Large intestine (tissue), 12 donors: ENCODE measurements at places on chromosomes 5 and 9. TPM values are rescaled to one million over a fixed set of nuclear protein-coding genes. Genes with fewer than 3 reads are reported as not detected.
A peak's percentile ranks its signal among the peaks of the same experiment; 100 is the strongest.

Gene AK1
- 20.6 TPM for polyA plus RNA-seq

Gene GPRIN1
- polyA plus RNA-seq, result 7.0 TPM

Gene ZFP62
- polyA plus RNA-seq, result 56.1 TPM

Gene HSD17B3
- polyA plus RNA-seq, result 1.9 TPM

Gene FOXD1
- polyA plus RNA-seq, result 0.04 TPM

GRCh38 chr5:117255211-117256027 lies 680.8 kb upstream of the SEMA6A start:
- no peaks in the 10 kb centered on the region for H3K27me3 ChIP-seq
- no peaks in the 10 kb centered on the region for H3K36me3 ChIP-seq
- no peak for DNase-seq
- H3K4me3 ChIP-seq, result no peak overlapping the region

GRCh38 chr5:104611135-104611767 lies 1048.7 kb upstream of the NUDT12 start:
- H3K27ac ChIP-seq, result no peak overlapping the region
- H3K4me1 ChIP-seq, result no peaks in the 10 kb centered on the region
- no peaks in the 10 kb centered on the region for H3K36me3 ChIP-seq
- H3K4me3 ChIP-seq, result no peak overlapping the region

DNA sequence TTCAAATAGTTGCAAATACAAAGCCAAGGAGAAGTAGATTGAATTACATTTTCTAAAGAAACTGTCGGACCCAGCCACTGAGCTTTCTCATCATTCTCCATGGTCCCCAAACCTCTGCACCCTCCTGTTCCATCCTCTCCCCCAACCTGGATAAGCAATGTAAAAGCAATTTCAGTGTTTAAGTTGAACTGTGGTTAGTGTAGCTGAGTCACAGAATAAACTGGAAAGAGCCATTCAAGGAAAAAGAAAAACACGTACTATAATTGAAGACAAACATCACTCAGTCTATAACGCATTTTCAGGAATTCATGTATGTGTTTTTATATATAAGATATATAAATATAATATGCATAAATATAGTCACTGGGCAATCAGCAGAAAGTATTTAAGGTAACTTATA lies 54.1 kb upstream of the TMEM161B start:
- no peaks in the 10 kb centered on the region for H3K4me1 ChIP-seq
- no peaks in the 10 kb centered on the region for H3K27me3 ChIP-seq
- H3K4me3 ChIP-seq, result no peak overlapping the region
- H3K36me3 ChIP-seq, result no peaks in the 10 kb centered on the region
- no peak for DNase-seq

- no peaks in the 10 kb centered on the region for H3K36me3 ChIP-seq
- H3K27me3 ChIP-seq, result no peaks in the 10 kb centered on the region
Measured at GRCh38 chr5:86716121-86716520, 98.4 kb downstream of the COX7C start.

GRCh38 chr9:98880311-98881015 lies 63.2 kb upstream of the COL15A1 start:
- H3K27me3 ChIP-seq, result peaks cover 3% of the 10 kb centered on the region
- H3K27ac ChIP-seq, result no peak overlapping the region
- no peaks in the 10 kb centered on the region for H3K36me3 ChIP-seq
- no peaks in the 10 kb centered on the region for H3K4me1 ChIP-seq

DNA sequence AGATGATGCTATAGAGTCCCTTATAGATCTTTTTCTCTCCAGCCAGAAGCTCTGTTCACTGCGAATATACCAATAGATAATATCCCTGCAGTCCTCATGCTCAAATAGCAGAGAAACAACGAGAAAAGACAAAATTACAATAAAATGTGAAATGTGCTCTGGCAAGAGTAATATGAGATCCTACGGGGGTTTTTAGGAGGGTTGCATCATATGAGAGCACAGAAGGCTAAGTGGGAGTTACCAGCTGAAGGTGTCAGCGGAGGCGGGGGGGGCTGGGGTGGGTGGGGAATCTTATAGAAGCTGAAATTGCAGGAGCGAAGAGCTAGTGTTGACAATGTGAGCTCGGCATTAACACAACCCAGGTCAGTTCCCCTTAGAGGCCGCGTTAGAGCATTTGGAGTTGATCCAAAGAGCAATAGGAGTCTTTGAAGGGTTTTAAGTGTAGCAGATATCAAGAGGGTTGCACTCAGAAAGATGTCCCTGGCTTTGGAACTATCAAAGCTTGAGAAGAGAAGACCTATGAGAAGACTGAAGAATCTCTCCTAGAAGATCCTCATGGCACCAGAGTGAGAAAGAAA lies 109.7 kb downstream of the BASP1 start:
- H3K27ac ChIP-seq, result peak overlapping the region; percentile 46
- H3K36me3 ChIP-seq, result no peaks in the 10 kb centered on the region
- DNase-seq, result no peak
- H3K4me3 ChIP-seq, result no peak overlapping the region

GRCh38 chr9:120212853-120213200 lies 367.1 kb downstream of the CDK5RAP2 start:
- H3K4me3 ChIP-seq, result no peak overlapping the region
- DNase-seq, result no peak
- H3K27me3 ChIP-seq, result no peaks in the 10 kb centered on the region
- no peak overlapping the region for H3K27ac ChIP-seq
- H3K4me1 ChIP-seq, result no peaks in the 10 kb centered on the region
- no peaks in the 10 kb centered on the region for H3K36me3 ChIP-seq

DNA sequence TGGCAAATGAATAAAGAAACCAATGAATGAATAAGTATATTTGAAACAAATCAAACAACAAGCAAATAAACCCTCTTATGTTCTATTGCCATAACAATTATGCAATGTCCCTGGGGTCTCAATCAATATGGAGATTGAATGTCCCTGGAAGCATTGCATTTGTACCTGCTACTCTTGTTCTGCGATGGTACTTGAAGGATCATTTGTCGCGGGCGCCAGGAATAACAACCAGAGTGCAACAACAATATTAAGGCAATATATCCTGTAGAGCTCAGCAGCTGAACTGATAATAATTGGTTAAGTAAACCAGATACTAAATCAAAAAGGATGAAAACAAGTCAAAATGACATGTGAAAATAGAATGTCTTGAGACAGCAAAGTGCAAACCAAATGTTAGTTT lies 1001.9 kb upstream of the NUDT12 start:
- no peaks in the 10 kb centered on the region for H3K36me3 ChIP-seq
- no peak for DNase-seq
- H3K27ac ChIP-seq, result no peak overlapping the region
- no peaks in the 10 kb centered on the region for H3K27me3 ChIP-seq
- no peak overlapping the region for H3K4me3 ChIP-seq

DNA sequence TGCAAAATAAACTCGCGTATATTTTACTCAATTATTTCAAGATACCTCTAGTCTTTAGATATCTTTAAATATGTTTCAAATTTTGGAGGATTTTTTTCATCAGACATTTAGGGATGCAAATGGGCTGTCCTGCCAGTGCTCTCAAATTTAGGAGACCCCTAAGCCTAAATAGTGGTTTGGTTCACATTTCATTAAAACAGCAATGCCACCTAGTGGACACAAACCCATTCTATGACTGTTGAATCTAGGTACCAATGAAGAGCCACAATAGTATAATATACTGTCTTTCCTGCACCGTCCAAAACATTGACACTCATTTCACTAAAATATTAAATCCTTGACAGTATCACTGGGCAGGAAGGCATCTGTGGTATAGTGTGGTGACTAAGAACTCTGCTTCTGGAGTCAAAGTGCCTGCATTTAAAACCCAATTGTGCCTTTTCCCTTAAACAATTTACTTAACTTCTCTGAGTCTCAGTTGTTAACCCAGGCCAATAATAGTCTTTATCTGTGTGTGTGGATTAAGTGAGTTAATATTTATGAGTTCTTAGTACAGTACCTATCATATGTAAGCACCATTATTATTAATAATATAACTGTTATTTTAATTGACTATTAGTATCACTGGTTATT lies 148.0 kb downstream of the RORB start:
- H3K4me1 ChIP-seq, result peaks cover 7% of the 10 kb centered on the region
- no peaks in the 10 kb centered on the region for H3K36me3 ChIP-seq
- DNase-seq, result no peak
- no peak overlapping the region for H3K27ac ChIP-seq
- H3K27me3 ChIP-seq, result peaks cover 2% of the 10 kb centered on the region

DNA sequence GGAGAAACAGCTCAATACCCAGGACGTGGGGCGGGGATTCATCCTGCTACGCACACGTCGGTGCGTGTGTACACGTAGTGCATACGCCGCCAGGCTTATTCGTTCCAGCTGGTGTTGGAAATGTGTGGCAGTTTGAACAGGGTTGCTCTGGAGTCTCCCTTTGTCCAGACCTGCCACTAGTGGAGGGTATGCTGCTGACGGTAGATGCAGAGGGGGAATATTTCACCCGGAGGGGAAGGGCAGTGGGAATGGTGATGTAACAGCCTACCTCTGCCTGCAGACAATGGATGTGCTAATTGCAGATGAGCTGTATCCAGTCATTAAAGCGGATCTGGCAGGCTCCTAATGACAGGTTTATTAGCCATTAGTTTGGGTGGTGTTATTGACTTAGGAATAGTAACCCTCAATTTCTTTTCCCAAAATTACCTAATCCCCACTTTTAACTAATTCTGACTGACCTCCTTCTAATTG lies 142.7 kb downstream of the PAX5 start:
- H3K27ac ChIP-seq, result no peak overlapping the region
- no peaks in the 10 kb centered on the region for H3K4me1 ChIP-seq
- no peak overlapping the region for H3K4me3 ChIP-seq
- peaks cover 38% of the 10 kb centered on the region for H3K27me3 ChIP-seq

DNA sequence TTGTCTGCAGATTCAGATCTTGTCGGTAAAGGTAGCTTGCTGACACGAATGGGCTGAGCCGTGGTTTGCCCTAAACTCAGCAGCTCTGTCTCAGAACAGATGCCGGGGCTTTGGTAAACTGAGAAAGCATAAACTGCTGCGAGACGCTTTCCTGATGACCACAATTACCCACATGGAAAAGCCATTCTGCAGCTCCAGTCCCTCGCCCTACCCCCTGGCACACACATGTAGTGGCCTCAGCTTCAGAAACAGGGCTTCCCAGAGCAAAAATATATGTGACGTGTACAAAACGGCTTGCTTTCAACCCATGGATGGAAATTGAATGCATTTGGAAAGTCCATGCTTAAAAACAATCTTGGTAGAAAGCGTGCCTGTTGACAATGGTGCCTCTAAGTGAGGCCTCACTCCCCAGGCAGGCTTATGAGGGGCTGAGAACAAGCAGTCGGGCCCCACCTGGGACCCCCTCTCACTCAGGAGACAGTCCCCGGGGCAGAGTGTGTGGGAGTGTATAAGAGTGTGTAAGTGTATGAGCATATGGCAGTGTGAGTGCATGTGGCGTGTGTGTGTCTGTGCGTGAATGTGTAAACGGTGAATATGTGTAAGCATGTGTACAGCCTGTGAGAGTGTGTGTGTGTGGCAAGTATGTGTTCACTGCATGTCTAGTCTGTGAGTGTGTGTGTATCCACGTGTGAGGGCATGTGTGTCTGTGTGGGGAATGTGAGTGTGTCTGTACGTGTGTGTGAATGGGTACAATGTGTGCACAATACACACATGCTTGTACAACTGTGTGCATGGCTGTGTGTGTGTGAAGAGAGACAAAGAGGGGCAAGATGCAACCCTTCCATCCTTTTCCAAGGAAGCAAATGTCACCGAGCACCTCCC lies 88.2 kb upstream of the SMIM23 start:
- H3K36me3 ChIP-seq, result no peaks in the 10 kb centered on the region
- no peak overlapping the region for H3K4me3 ChIP-seq
- no peak overlapping the region for H3K27ac ChIP-seq
- no peaks in the 10 kb centered on the region for H3K4me1 ChIP-seq
- DNase-seq, result no peak

DNA sequence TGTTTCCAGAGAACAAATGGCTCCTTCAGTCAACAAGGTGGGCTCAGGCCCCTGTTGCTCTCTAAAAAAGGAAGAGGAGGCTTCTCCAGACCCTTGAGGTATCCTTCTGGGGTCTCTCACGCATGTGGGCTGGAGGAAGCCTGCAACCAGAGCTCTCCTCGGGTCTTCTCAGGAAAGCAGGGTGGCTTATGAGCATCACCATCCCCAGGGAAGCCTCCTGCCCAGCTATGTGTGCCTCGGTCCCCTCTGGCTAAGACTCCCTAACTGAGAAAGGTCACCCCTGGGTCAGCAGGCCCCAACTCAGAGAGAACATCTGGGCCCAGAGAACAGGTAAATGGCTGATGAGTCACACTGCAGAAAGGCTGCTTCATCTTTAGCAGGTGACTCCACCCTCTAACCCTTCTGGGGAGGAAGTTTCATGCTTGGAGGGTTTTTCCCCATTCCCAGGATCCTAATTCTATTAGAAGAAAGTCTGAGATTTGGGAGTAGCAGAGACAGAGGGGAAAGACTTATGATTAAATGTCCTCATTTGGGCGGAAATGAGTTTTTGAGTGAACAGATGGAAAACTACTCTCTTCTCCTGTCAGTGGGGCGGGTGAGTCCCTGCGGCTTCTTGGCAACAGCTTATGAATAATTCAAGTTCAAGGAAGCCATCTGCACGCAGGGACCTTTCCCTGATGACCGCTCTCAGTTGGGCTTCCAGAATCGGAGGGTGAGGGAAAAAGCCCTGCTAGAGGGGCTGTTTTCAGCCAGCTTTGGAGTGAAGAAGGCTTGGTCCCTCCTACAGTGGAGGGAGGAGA lies 41.9 kb downstream of the TGFBI start:
- peak; percentile 41 for DNase-seq
- no peaks in the 10 kb centered on the region for H3K36me3 ChIP-seq
- H3K27me3 ChIP-seq, result no peaks in the 10 kb centered on the region
- H3K4me3 ChIP-seq, result no peak overlapping the region
- H3K4me1 ChIP-seq, result peaks cover 3% of the 10 kb centered on the region

- peaks cover 12% of the 10 kb centered on the region for H3K36me3 ChIP-seq
- H3K27me3 ChIP-seq, result no peaks in the 10 kb centered on the region
- no peak overlapping the region for H3K27ac ChIP-seq
Measured at GRCh38 chr9:126874546-126875314, 14.3 kb downstream of the ZBTB34 start.

GRCh38 chr9:135857843-135858242 lies 49.5 kb downstream of the CAMSAP1 start:
- no peak overlapping the region for H3K4me3 ChIP-seq
- peaks cover 22% of the 10 kb centered on the region for H3K36me3 ChIP-seq
- no peak for DNase-seq
- H3K27me3 ChIP-seq, result no peaks in the 10 kb centered on the region
- H3K4me1 ChIP-seq, result no peaks in the 10 kb centered on the region

GRCh38 chr5:149426931-149427330 lies 47.8 kb upstream of the IL17B start:
- peak overlapping the region; percentile 42 for H3K27ac ChIP-seq
- H3K27me3 ChIP-seq, result no peaks in the 10 kb centered on the region
- no peak overlapping the region for H3K4me3 ChIP-seq
- peaks cover 10% of the 10 kb centered on the region for H3K4me1 ChIP-seq
- peaks cover 73% of the 10 kb centered on the region for H3K36me3 ChIP-seq
